ENCODE measurements at places on chromosomes 1 and 21. TPM values are rescaled to one million over a fixed set of nuclear protein-coding genes. Genes with fewer than 3 reads are reported as not detected.

The SERPINC1 gene
- not detected for total RNA-seq

The RPTN gene
- total RNA-seq, result not detected

The PHACTR4 gene
- 19.3 TPM for total RNA-seq

The PLA2G2C gene
- total RNA-seq, result not detected

The HSPA6 gene
- 0.17 TPM for total RNA-seq

The CACHD1 gene
- 3.4 TPM for total RNA-seq

The RHOC gene
- 7.9 TPM for total RNA-seq

The C1QTNF12 gene
- total RNA-seq, result 5.1 TPM

The CYP2J2 gene
- total RNA-seq, result 0.78 TPM

The LMX1A gene
- total RNA-seq, result not detected

All from CD8-positive, alpha-beta T cell (primary cell).